ENCODE measurements at places on chromosomes 5 and 9.

DNA sequence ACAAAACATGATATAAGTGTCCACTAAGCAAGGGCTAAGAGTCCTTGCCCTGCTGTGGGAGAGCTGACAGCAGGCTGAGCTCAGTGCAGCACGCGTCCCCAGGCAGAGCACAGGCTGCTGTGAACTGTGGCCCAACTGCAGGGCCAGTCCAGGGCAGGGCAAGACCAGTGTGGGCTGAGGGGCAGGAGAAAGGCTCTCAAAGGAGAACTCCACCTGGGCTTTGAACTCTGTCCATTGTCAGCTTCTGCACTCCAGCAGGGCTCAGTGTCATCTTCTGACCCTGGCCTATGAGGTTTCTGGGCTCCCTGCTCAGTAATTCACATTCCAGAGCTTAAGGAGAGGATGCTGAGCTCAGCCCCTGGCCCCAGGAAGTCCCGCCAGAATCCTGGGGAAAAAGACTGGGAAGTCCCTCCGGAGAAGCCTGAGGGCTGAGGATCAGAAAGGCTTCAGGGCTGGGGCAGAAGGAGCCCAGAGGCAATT is 37.4 kb downstream of the LHFPL2 start:
- DNase-seq = no peak

DNA sequence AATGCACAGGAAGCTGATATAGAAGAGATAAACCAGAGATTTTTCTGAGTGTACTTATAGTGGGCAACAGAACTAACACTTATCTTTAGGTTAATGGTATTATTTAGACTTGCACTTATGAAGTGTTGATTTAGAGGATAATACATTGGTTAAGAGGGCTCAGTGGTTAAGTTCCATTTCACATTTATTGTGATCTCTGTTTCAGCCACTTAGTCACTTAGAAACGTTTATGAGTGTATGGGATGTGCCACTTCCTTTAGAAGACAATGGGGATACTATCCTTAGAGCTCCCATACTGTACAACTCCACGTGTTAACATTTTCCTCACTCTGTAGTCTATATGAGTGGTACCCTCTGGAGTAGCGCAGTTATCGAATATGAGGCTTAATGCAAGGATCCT is 57.5 kb downstream of the PIP5K1B start:
- no peak for DNase-seq

GRCh38 chr9:98020476-98021145 is 35.9 kb upstream of the NANS start:
- DNase-seq = no peak

- DNase-seq = no peak
These were observed 32.9 kb downstream of the RALGPS1 start for GRCh38 chr9:126947529-126947928.

- DNase-seq = no peak
These were observed 113.2 kb downstream of the UNC13B start for GRCh38 chr9:35274993-35275392.

- no peak for DNase-seq
These were observed 119.4 kb downstream of the NTRK2 start for GRCh38 chr9:84788803-84789462.

DNA sequence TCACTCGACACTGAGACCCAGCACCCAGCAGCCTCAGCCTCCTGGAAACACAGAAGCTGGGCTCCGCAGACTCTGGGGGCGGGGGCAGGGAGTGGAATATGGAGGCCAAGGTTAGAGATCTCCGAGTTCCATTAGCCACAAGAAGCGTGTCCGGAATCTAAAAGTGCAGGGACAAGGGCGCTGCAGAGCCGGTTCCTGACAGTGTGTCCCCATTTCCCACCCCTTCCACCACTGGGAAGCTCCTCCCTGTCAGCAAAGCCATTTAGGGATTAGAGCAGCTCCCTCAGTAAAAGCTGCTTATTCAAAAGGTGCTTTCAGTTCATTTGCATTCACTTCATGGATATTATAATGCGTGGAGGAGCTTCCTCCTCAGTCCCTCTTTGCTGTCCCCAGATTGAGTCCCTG is 74.1 kb upstream of the HSPA9 start:
- no peak for DNase-seq

GRCh38 chr5:136006164-136006563 is 22.6 kb upstream of the TGFBI start:
- no peak for DNase-seq

- no peak for DNase-seq
These were observed 51.5 kb downstream of the C5orf15 start for GRCh38 chr5:133916914-133917313.

DNA sequence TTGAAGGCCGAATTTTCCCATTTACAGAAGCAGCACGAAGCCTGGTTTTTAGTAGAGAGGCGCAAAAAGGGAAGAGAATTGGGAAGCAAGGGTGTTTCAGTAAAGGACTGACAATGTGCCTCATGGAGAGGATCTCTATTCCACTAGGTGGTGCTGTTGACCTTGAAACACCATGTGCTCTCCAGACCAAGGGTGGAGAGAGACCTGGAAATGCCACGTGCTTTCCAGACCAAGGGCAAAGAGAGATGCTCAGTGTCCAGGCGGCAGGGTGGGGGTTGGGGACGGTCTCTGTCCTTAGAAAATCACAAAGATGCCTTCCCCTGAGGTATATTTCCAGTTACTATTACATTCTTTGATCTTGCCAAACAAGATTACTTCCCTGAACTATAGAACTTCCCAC is 425.3 kb downstream of the CSNK1G3 start:
- DNase-seq = peak; percentile 25

- DNase-seq = peak; percentile 25
These were observed 35.5 kb downstream of the PLGRKT start for GRCh38 chr9:5402217-5402616.

DNA sequence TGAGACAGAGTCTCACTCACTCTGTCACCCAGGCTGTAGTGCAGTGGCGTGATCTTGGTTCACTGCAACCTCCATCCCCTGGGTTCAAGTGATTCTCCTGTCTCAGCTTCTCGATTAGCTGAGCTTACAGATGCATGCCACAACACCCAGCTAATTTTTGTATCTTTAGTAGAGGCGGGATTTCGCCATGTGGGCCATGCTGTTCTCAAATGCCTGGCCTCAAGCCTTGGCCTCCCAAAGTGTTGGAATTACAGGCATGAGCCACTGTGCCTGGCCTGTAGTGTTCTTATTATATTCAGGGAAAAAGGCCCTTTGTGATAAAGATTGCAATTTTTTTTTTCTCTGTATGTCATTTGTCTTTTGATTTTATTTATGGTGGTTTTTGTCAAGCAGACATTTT is 24.0 kb upstream of the MCCC2 start:
- no peak for DNase-seq

DNA sequence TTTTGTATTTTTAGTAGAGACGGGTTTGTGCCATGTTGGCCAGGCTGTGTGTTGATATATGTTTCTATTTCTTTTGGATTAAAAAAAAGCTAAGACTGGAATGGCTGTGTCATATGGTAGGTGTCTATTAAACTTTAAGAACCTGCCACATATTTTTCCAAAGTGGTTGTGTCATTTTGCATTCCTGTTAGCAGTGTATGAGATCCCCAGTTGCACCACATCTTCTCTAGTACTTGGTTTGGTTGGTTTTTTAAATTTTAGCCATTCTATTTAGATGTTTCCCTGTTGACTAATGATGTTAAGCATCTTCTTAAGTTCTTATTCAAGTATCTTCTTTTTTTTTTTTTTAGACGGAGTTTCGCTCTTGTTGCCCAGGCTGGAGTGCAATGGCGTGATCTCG is 36.2 kb upstream of the MEGF9 start:
- no peak for DNase-seq

- DNase-seq = no peak
These were observed 90.6 kb upstream of the ADAMTS2 start for GRCh38 chr5:179435731-179436315.

- peak; percentile 59 for DNase-seq
These were observed 22.2 kb downstream of the BHMT start for GRCh38 chr5:79133657-79134451.

- no peak for DNase-seq
These were observed 17.5 kb downstream of the SPOCK1 start for GRCh38 chr5:137481596-137481995.

GRCh38 chr9:135413461-135413860 is 66.1 kb upstream of the PPP1R26 start:
- DNase-seq = no peak

- DNase-seq = no peak
These were observed 516.6 kb upstream of the MEF2C start for GRCh38 chr5:89399548-89399947.

- DNase-seq = no peak
These were observed 38.6 kb downstream of the MRPS30 start for GRCh38 chr5:44847206-44847852.

DNA sequence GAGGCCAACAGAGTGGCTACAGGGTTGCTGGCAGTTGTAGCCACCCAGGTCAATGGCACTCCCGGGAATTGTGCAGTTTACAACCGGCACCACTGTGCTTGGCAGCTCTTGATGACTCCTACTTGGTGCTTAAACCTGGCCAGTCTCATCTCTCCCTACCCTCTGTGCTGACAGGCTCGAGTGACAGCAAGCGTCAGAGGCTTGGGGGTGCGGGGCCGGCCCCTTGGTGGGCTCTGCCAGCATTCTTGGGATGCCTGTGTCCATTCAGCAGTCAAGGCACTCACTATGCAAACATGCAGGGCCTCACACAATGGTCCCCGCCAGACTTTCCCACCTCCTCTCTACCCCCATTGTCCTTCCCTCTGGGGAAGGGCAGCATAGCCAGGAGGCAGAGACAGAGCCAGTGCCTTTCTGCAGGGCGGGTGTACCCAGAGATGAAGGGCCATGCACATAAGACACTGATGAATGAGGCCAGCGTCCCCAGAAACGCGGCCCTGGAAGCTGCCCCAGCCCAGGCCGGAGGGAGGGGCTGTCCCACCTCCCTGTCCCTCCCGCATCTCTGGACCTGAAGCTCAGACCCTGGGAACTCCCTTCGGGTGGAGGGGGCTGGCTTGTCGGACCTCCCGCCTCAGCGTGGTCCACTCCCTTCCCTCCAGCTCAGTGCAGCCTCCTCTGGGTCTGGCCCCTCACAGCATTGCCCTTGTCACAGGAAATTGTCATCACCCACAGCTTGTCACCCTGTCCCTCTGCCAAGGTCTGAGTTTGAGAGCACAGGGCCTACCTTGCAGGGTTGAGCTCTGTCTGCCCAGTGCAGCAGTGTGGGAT is 26.4 kb upstream of the NOTCH1 start:
- DNase-seq = no peak

DNA sequence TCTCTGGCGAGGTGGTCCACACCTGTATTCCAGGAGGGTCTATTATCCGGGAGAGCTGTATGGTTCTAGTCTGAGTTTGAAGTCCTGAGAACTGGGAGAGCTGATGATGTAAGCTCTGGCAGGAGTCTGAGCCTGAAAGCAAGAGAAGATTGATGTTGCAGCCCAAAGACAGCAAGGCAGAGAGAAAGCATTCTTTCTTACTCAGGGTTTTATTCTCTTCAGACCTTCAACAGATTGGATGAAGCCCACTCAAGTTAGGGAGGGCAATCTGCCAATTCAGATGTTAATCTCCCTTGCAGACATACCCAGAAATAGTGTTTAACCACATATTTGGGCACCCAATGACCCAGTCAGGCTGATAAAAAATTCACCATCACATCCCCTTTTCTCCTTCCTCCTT is 159.1 kb downstream of the CCDC171 start:
- DNase-seq = no peak

DNA sequence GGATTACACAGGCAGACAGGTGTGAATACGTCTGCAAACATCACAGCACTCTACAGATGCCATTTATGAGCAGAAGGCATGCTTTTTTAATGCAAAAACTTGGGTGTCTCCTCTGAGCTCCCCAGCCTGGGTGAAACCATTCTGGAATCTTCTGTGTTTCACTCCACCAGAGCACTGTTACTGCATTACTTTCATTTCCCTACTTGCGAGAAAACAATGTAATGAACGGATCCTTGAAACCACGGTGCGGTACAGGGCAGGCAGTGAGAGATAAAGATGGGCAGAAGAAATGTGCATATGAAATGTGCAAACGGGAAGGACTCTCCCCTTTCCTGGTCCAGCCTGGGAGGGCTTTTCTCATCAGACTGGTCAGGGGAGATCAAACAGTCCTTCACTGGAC is 584.3 kb upstream of the KLF4 start:
- DNase-seq = no peak

DNA sequence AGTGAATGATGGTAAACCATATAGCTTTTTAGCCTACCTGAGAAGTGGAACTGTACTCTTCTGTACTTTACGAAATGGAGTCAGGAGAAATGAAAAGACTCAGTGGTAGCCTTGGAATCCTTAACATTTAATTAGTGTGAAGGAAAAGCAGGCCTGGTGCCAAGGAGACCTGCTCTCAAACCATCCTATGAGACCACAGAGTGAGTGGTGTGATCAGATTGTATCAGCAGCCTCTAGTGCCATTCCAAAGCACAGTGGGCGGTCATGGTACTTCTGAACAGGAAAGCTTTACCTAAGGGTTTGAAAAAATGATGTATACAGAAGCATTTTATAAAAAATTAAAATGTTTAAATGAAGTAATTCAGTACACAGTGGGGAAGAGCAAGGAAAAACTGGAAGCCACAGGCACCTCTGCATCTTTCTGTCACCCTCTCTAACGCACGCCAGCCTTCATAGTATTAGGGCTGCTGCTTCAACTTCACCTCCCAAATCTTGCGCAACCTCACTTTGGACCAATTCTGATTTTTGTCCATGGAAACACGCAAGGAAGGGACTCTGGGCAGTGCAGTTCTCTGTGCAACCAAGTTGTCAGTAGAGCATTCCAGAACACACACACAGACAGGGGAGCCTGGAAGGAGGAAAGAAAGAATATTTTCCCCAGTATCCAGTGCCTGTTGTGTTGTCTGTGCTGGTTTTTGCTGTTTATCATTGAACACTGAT is 203.7 kb downstream of the SH3GL2 start:
- DNase-seq = no peak

GRCh38 chr5:17219006-17219422 is 1.6 kb downstream of the BASP1 start:
- no peak for DNase-seq

DNA sequence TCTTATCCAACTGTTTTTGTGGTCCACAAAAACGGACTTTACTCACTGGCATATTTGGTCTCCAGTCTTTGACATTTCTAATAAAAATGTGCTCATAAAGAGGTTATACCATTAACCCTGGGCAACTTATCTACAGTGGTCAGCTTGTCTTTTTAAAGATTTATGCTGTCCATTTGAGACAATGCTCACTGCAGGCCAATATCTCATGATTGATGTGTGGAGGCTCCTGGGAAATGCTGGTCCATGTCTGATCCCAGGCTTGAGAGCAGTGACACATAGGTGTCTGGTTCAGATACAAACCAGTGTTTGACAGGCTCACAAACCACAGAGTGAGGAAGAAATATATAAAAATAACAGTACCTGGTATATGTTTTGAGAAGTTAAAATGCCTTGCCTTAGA is 180.7 kb downstream of the TARS1 start:
- DNase-seq = no peak

DNA sequence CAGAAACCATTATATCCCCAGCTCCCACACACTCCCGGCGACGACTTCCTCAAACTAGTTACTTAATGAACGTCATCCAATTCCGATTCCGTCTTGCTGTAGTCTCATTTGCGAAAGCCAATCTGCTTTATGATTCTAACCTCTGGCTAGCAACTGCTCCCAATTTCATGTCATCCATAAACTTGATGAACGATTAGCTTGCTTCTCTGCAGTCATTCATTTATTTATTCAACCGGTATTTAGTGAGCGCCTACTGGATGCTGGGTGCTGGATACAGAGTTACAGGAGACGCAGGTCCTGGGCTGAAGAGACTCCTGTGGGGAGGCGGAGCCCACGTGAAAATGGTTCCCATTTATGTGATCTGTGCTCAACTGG is 46.2 kb downstream of the TSPAN17 start:
- DNase-seq = no peak

- DNase-seq = no peak
These were observed 968.8 kb downstream of the TLE1 start for GRCh38 chr9:80720579-80720978.

GRCh38 chr9:29211580-29212396 is 1638.5 kb upstream of the C9orf72 start:
- no peak for DNase-seq

Data from GDM1 (cell line).